ENCODE measurements at places on chromosomes 2 and 18.

- DNase-seq: no peak
Measured at GRCh38 chr2:41912776-41913175, 135.0 kb upstream of the PKDCC start.

DNA sequence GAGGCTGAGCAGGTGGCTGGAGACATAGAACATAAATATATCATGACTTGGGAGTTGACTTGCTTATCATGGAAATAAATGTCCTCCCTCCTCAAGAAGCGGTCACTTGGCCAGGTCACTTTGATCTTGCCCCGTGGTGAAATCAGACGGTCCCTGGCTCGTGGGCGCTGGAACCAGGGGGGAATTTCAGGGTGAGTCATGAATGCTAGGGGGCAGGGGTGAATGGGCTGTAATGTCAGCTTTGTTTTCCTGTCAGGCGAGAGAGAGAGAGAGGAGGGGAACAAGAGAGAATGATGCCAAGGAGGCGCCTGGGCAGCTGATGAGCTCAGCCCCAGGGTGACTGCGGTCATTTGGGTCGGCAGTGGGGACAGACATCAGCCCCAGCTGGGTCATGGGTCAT, 47.7 kb downstream of the RRM2 start:
- no peak for DNase-seq

- DNase-seq: no peak
Measured at GRCh38 chr2:62938126-62938525, 112.5 kb upstream of the OTX1 start.

GRCh38 chr2:207612714-207613113, 12.5 kb downstream of the METTL21A start:
- DNase-seq: no peak

DNA sequence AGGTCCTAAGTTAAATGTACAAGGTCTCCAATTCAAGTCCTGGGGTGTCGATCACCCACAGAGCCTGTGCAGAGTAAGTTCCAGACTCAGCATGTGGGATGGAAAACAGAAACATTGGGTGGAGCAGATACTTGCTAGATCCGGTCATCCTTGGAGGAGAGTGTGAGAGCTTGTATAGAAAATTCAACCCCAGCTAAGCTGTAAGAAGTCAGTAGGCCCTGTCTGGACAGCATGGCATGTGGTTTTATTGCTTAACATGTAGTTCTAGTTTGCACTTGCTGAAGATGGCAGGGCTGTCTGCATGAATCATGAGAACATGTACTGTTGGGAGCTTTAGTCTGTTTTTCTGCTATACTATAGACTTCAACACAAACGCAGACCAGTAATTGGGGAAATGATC, 189.6 kb upstream of the RMP24 start:
- no peak for DNase-seq

GRCh38 chr2:67771380-67771779, 291.4 kb downstream of the C1D start:
- no peak for DNase-seq

GRCh38 chr2:97993926-97994325, 1.8 kb downstream of the TMEM131 start:
- DNase-seq: no peak

DNA sequence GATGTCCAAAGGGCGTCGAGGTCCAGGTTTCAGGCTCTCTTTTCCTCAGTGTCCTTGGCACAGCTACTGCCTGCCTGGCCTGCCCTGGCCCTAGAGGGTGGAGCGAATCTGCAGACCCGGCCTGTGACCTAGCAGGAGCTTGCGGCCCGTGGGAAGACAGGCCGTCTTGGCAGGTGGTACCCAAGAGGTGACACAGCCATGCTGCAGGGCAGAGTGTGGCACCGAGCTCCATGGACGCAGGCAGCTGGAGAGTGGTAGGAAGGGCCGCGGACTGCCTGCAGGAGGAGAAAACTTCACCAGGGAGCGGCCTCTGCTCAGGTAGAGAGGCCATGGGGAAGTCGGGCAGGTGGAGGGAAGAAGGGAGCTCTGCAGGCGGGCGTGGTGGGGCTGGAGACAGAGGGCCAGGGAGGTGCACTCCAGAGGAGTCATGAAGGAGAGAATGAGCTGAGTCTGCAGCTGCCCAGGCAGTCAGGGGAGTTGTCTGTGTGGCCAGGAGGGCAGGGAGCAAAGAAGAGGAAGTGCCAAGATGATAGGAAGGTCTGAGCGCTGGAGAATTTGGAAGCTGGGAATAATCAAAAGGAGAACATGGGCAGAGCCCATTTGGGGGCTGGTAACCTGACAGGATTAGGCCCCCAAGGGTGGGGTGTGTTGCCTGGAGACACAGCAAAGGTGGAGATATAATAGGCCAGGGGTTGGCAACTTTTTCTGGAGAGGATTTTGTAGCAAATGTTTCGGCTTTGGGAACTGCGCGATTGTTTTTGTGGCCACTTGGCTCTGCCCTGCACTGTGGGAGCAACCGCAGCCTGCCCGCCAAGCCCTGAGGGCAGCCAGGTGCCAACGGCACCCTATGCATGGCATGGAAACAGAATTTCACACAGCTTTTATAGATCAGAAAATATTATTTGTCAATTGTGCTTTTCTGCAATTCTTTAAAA, 154.4 kb upstream of the PXDN start:
- no peak for DNase-seq

- no peak for DNase-seq
Measured at GRCh38 chr2:236344446-236344845, 80.2 kb upstream of the ASB18 start.

- DNase-seq: no peak
Measured at GRCh38 chr2:70440621-70441020, 113.0 kb downstream of the TGFA start.

GRCh38 chr18:55404832-55405465, 183.0 kb downstream of the TCF4 start:
- no peak for DNase-seq

DNA sequence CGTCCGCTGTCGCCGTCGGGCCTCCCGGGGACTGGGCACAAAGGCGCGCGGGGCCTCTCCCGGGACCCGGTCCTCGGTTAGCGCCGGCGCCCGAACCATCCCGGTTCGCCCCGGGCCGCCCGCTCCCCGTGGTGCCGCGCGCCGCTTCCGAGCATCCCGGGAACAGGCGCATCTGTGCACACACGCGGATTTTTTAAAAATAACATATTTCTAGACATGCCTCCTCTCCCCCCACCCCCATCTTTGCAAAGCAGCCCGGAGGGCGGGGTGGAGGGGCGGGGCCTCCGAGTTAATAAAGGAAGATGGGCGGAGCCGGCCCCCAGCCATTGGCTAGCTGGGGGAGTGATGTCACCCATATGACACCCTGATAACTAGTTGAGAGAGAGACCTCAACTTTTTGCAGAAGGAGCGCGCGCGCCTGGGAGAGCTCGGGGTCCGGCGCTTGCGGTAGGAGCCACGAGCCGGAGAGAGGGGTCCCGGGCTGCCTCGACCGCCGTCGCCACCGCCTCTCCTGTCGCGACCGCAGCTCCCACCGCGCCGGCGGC, at the start of gene SOX11:
Gene SOX11, plus strand, starts transcription at position 400 of the 545 bp plus-strand sequence. CDS start 338 bp downstream, outside the sequence.
- peak; percentile 96 for DNase-seq

GRCh38 chr2:127170452-127171197, 49.5 kb downstream of the CYP27C1 start:
- DNase-seq: no peak

- DNase-seq: no peak
Measured at GRCh38 chr2:15048000-15048399, 415.5 kb downstream of the LRATD1 start.

- DNase-seq: no peak
Measured at GRCh38 chr2:213834331-213834730, 550.1 kb downstream of the SPAG16 start.

DNA sequence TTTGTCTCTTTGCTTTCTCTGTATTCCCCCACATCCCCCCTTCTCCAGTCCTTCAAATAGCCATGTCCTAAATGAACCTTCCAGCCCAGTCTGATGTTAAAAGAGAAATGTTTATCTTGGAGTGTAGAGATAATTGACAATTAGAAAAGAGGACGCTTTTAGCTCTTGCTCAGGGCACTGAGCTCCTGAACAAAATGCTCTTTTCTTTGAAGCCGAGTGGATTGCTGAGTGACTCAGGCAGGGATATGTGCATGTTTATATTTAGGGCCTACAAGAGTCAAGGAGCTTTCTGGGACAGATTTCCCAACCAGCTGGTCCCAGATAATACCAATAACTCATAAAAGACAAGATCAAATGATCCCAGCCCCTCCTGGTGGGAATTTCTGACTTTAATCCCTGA, 88.0 kb upstream of the SETBP1 start:
- no peak for DNase-seq

- DNase-seq: no peak
Measured at GRCh38 chr2:25639131-25639530, 34.2 kb downstream of the DTNB start.

DNA sequence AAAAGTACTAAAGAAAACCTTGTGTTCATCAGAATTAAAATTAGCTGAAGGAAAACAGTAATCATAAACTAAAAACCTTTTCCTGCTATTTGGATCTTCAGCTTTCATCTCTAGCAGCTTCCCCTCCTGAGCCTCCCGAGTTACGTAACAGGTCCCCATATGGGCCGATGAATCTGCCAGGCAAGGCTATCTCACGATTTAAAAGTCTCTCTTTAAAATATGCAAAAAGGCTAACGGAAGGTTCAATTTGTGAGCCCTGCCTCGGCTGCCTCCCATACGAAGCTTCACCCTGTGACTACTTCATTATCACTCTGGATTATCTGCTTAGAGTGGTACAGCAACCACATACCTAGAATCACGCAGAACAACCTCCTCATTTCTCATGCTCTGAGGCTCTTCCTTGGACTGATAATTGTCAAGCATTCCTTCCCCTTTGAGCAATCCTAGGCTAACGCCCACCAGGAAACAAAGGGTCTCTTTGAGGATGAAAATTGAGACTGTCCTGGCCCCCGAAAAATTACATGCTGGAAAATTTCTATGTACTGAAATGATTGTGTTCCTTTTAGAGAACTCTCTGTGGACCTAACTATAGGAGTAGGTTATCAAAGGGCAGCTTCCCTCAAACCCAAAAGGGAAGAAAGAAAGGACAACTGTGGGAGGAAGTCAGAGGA, 147.4 kb downstream of the ZEB2 start:
- DNase-seq: no peak

GRCh38 chr2:27086724-27087593, at the start of gene KHK:
Gene KHK, plus strand, starts transcription at chr2:27086772. Its CDS starts 488 bp downstream, at chr2:27087260.
- no peak for DNase-seq

- DNase-seq: peak; percentile 29
Measured at GRCh38 chr2:20925265-20925889, 102.5 kb upstream of the LDAH start.

GRCh38 chr18:49967636-49968313, 154.4 kb upstream of the ACAA2 start:
- DNase-seq: no peak

DNA sequence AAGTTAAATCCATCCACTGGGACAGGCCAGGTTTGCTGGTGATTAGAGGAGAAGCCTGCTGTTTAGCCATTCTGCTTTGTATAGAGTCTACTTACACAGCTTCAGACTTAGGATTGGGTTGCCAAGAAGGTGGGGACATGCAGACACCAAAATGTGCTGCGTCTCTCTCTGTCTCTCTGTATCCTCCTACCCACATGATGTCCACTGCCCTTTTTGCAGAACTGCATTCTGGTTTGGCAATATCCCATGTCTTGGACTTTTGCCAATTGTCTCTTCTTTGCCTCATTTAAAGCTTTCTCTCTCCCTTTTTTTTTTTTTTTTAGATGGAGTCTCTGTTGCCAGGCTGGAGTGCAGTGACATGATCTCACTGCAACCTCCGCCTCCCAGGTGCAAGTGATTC, 261.1 kb upstream of the FN1 start:
- no peak for DNase-seq

DNA sequence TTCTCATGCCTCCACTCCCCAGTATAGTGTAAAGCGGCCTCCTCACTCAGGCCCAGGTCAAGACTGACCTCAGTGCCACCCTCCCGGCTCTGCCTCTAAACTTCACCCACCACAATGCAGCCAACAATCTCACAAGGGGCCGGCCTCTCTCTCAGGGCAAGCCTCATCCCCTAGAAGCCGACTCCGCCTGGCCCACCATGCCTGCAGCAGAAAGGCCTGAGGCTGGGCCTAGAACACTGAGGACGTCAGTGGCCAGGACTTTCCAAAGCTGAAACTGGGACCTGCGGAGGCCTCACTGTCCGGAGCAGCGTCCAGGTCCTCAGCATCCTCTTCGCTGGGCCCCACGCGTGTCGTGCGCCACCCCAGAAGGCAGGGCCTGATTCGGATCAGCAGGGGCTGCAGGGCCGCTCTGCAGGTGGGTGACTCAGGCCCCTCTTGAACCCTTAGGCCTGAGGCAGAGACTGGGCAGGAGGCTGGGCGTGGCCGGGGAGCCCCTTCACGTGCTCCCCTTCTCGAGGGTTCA, 52.9 kb downstream of the PKDCC start:
- no peak for DNase-seq

- DNase-seq: no peak
Measured at GRCh38 chr18:11741505-11742145, 52.6 kb downstream of the GNAL start.

- DNase-seq: peak; percentile 69
Measured at GRCh38 chr2:226644399-226644865, 155.2 kb downstream of the IRS1 start.

DNA sequence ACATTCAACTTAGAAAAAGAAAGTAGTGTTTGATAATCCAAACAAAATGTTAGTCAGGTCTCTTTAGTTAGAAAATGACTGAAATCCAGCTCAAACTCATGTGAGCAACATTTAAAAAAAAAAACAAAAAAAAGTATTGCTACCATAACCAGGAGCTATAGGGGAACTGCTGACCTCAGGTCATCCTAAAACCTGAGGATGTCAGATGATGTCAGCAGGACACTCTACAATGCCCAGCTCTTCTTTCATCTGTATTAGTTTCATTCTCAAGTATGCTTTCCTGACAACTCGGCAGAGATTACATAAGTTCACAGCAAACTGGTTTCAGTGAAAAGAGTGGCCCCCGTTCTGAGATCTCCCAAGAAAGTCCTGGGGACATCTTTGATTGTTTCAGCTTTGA, 4.2 kb upstream of the ESCO1 start:
- DNase-seq: no peak

DNA sequence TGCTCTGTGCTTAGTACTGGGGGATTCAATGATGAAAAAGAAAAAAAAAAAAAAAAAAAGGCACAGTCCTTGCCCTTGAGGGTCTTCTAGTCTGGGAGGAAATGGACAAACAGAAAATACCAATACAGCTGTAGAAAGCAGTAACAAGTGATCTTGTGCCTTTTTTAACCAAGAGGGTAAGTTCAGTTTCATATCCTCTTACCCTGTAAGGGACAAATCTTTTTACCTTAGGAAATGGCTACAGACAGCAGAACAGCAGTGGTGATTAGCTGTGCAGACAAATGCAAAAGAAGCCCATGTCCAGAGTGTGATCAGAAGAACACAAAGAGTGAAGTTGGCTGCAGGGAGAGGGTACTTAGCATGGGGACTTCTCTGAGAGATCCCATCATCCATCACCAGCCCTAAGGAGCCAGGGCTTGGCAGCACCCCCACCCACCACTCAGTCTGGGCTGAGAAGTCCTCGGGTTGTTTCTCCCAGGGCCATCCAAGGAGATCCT, 102.9 kb downstream of the ALPK2 start:
- no peak for DNase-seq

GRCh38 chr18:48917579-48918517, 32.9 kb downstream of the SMAD7 start:
- no peak for DNase-seq
